ENCODE measurements at places on chromosomes 3 and 15.
A peak's percentile ranks its signal among the peaks of the same experiment; 100 is the strongest.

DNA sequence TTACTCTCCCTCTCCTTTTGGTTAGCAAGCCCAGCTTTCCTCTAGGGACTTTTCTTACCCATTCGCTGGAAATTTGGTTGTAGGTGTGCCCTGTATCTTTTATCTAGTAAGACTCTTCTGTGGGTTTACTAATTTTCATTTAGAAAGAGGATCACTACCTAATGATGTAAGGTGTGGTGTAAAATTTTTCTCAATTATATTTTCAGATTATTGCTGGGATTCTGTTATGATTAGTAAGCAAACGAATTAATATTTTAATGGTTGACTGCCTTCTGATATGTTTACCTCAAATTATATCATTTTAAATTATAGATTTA, 28.5 kb downstream of the PLCL2 start:
- no peak for DNase-seq

- DNase-seq = peak; percentile 20
These were observed 15.0 kb downstream of the CEP70 start for GRCh38 chr3:138578961-138579574.

GRCh38 chr3:69647511-69648110, 91.7 kb upstream of the MITF start:
- DNase-seq = no peak

- DNase-seq = peak; percentile 85
These were observed 31.6 kb downstream of the PRKCD start for GRCh38 chr3:53192608-53193007.

DNA sequence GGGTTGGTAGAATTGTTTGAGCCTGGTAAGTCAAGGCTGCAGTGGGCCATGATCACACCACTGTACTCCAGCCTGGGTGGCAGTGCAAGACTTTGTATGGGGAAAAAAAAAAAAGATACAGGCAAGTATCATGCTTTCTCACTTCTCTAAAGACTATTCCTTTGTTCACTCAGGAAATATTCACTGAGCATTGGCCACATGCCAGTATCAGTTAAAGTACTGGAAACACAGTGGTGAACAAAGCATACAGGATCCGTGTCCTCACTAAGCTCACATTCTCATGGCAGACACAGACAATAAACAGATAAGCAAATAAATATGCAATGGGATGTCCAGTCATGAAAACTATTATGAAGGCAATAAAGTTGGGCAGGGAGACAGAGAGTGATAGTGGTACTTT, 5.1 kb upstream of the MTHFS start:
- no peak for DNase-seq

DNA sequence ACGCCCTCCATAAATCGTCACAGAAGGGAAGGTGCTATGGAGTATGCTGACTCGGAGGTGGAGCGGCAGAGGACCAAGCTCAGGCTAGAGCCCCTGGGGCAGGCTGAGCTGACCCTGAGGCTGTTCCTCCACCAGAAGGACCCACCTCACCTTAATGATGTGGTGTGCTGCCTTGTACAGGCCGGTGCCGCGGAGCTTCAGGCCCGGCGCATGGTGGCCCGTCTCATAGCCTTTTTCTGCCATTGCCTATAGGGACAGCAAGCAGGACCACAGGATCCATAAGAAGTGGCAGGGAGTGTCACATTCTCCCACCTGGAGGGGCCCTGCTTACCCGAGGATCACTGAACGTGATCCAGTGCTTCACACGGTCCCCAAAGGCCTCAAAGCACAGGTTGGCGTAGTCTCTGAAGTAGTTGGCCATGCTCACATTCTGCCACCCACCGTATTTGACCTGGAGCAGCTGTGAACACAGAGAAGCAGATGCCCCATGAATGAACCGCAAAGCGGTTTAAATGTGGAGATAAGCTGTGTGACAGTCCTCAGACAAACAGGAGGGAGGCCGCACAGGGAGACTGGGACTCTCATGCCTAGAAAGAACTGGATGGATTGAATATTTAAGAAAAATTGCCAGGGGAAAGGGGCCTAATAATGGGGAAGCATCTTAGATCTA, 4.8 kb downstream of the LCTL start:
- no peak for DNase-seq

DNA sequence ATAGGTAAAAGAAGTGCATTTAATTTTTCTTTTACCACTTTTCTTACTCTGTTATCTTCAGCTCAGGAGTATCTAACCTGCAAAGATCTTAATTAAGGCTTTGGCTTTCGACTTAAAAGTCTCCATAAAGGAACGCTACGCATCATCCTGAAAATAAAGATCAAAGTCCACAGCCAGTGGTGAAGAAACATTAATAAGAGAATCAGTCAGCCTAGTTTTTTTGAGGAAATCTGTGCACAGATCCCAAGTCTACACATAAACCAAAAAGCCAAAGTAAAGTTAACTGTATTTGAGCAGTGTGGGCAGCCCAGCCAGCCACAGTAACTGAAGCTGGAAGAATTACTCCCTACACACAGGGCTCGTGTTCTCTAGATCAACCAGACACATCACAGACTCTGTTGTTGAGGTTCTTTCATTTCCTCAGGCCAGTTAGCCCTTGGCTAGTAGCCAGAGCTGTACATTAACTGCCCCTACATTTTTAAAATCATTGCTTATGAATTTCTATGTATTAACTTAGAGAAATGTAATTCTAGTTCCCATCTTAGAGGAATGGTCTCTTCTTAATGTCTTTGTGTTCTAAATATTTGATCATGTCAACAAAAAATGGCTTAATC, 6.9 kb downstream of the LRRC2 start:
- no peak for DNase-seq

DNA sequence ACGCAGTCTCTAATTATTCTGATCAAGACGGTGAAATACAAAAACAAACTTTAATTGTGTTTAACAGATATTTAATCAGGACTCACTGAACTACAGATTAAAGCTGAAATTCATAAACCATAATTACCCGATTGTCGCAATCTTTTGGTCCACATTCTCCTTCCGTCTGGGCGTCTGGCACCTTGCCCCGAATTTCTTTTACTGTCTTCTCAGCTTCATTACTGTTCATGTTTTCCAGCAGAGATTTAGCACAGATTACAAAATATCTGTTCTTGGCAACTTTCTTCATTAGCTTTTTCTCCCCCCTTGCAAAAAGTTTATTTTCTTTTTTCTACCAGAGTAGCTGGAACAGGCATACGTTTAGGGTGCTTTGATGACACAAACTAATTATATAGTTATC, 271.4 kb downstream of the TIGIT start:
- no peak for DNase-seq

GRCh38 chr3:44467241-44467640, 10.2 kb downstream of the ZNF445 start:
- DNase-seq = no peak

DNA sequence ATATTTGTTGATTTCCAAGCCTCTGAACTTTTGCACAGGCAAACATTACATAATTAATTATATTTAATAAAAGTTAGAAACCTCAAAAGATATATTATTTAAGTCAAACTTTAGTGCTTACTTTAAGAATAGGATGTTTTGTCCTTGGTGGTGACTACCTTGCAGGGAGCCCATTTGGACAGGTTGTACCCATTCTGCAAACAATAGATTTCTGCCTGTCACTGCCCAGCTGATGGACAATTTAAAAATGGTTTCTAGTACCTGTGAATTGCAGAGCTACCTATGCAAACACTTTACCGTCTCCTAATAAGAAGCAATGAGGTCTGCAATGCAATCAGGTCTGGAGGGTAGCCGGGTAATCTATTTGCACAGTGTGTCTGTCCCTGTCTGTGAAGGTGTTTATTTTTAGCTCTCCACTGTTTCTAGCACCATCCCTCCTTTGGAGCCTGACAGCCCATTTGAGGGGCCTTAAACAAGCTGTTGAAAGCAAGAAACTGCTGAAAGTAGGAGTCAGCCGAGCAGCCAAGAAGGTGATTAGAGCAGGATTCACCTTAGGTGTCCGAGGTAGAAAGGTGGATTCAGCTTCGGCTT, 556.2 kb upstream of the CFAP20DC start:
- DNase-seq = no peak

All from OCI-LY7 (cell line).